ENCODE measurements at places on chromosomes 13 and 19. TPM values are rescaled to one million over a fixed set of nuclear protein-coding genes. Genes with fewer than 3 reads are reported as not detected.

The PROSER3 gene
- 24.0 TPM for total RNA-seq

The KLK6 gene
- total RNA-seq = 2.2 TPM

The LRRC8E gene
- not detected for total RNA-seq

The ZNF547 gene
- 3.9 TPM for total RNA-seq

The PEX11G gene
- 2.9 TPM for total RNA-seq

The GGN gene
- total RNA-seq = not detected

- no peaks in the 10 kb centered on the region for H3K4me1 ChIP-seq
- H3K27me3 ChIP-seq = no peaks in the 10 kb centered on the region
- no peak overlapping the region for H3K27ac ChIP-seq
- no peak overlapping the region for H3K4me3 ChIP-seq
- no peaks in the 10 kb centered on the region for H3K36me3 ChIP-seq
- no peak for DNase-seq
These were observed 1430.7 kb upstream of the PCDH20 start for GRCh38 chr13:62846302-62846701.

GRCh38 chr19:19121371-19121770, 16.9 kb downstream of the TMEM161A start:
- H3K36me3 ChIP-seq = peaks cover 23% of the 10 kb centered on the region
- no peak overlapping the region for H3K4me3 ChIP-seq
- no peaks in the 10 kb centered on the region for H3K4me1 ChIP-seq
- H3K27ac ChIP-seq = no peak overlapping the region
- no peaks in the 10 kb centered on the region for H3K27me3 ChIP-seq

- H3K27ac ChIP-seq = peak overlapping the region; percentile 81
- H3K4me1 ChIP-seq = peaks cover 54% of the 10 kb centered on the region
- no peaks in the 10 kb centered on the region for H3K36me3 ChIP-seq
- no peak overlapping the region for H3K4me3 ChIP-seq
- no peak for DNase-seq
These were observed 475.1 kb downstream of the FOXO1 start for GRCh38 chr13:40191186-40191980.

GRCh38 chr13:51921790-51922740, 60.3 kb downstream of the CCDC70 start:
- H3K27ac ChIP-seq = no peak overlapping the region
- no peak for DNase-seq

- H3K27me3 ChIP-seq = no peaks in the 10 kb centered on the region
- no peak for DNase-seq
- no peaks in the 10 kb centered on the region for H3K36me3 ChIP-seq
- H3K4me3 ChIP-seq = no peak overlapping the region
- H3K4me1 ChIP-seq = no peaks in the 10 kb centered on the region
- no peak overlapping the region for H3K27ac ChIP-seq
These were observed 300.5 kb downstream of the PCDH17 start for GRCh38 chr13:57932061-57932460.

- H3K36me3 ChIP-seq = peaks cover 22% of the 10 kb centered on the region
- H3K27me3 ChIP-seq = no peaks in the 10 kb centered on the region
- DNase-seq = no peak
- no peak overlapping the region for H3K27ac ChIP-seq
- no peak overlapping the region for H3K4me3 ChIP-seq
These were observed 775 bp downstream of the RAX2 start for GRCh38 chr19:3771000-3771905.

- H3K4me3 ChIP-seq = no peak overlapping the region
- H3K36me3 ChIP-seq = no peaks in the 10 kb centered on the region
- no peak overlapping the region for H3K27ac ChIP-seq
- H3K4me1 ChIP-seq = no peaks in the 10 kb centered on the region
- H3K27me3 ChIP-seq = no peaks in the 10 kb centered on the region
These were observed 128.7 kb downstream of the TSHZ3 start for GRCh38 chr19:31220540-31220939.

GRCh38 chr19:15378534-15379082, 979 bp downstream of the AKAP8 start:
- H3K27me3 ChIP-seq = no peaks in the 10 kb centered on the region
- DNase-seq = peak; percentile 90
- H3K4me3 ChIP-seq = peak overlapping the region; percentile 92

DNA sequence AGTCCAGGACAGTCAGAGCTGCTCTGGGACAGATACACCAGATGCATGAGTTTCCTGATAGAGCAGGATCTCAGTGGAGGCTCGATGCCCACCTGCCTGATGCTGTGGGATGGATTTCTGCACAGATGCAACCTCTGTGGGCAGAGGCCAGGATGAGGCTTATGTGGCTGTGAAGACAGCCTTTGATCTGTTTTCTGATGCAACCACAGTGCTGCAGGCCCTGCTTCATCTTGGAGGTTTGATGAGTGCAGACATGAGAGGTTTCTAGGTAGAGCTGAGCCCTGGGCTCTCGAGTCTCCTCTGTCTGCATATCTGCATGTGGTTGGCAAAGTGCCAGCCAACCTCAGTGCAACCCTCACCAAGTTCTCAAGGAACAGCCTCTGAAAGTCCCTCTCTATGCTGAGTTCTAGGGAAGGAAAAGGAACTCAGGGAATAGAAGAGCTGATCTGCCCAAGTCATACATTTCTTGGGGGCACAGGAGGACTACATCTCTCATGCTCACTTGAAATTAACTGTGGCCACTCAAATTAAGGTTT, 23.1 kb upstream of the TSHZ3 start:
- H3K27me3 ChIP-seq = no peaks in the 10 kb centered on the region
- H3K4me3 ChIP-seq = no peak overlapping the region
- no peaks in the 10 kb centered on the region for H3K4me1 ChIP-seq
- H3K36me3 ChIP-seq = no peaks in the 10 kb centered on the region

DNA sequence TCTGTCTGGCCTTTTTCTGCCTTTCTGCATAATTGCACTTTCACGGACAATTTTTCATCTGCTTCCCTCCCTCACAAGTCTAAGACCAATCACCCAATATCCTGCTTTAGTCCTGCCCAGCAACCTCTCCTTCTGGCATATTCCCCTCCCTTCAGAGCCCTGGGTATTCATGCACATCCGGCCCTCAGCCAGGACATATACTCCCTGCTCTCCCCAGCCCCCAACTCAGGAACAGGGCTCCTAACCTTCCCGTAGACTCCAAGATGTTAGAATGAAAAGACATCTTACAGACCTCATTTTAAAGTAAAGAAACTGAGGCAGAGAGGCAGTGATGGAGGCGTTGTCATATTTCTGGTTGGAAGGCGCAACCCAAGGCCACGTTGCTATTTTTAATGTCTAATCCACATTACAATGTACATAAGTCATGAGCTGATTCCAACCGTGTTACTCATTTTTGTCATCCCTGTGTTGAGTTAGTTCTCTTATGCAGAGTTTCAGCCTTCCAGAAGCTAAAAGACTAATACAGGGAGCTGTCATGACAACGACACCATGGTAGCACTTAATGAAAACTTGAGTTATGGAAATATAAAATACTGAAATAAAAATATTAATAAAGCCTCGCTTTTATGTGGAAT, 209.2 kb downstream of the TSHZ3 start:
- no peak for DNase-seq
- H3K27me3 ChIP-seq = no peaks in the 10 kb centered on the region
- no peak overlapping the region for H3K4me3 ChIP-seq
- no peaks in the 10 kb centered on the region for H3K36me3 ChIP-seq
- no peaks in the 10 kb centered on the region for H3K4me1 ChIP-seq
